ENCODE measurements at places on chromosomes 12 and 14. TPM values are rescaled to one million over a fixed set of nuclear protein-coding genes. Genes with fewer than 3 reads are reported as not detected.

The MRPL51 gene
- total RNA-seq = 80.2 TPM

The DIO3 gene
- 6.9 TPM for total RNA-seq

The OR4K5 gene
- total RNA-seq = not detected

The PLA2G1B gene
- total RNA-seq = not detected

The GRIP1 gene
- 19.5 TPM for total RNA-seq

The B4GALNT3 gene
- 16.3 TPM for total RNA-seq

The LRCOL1 gene
- total RNA-seq = 0.68 TPM

The MYL6 gene
- total RNA-seq = 1,587 TPM

The EGLN3 gene
- 6.8 TPM for total RNA-seq

The MMP19 gene
- 0.46 TPM for total RNA-seq

The CSRP2 gene
- total RNA-seq = 98.6 TPM

The GDF3 gene
- total RNA-seq = not detected

The P2RX7 gene
- total RNA-seq = 1.4 TPM

The NGB gene
- total RNA-seq = 0.91 TPM

The PLEK2 gene
- 8.1 TPM for total RNA-seq

The TAC3 gene
- not detected for total RNA-seq

The RNASE4 gene
- total RNA-seq = 71.6 TPM

The CIDEB gene
- total RNA-seq = 17.8 TPM

The SPIC gene
- total RNA-seq = not detected

The KLRG1 gene
- total RNA-seq = 0.36 TPM

The FZD10 gene
- 1.5 TPM for total RNA-seq

The NAB2 gene
- total RNA-seq = 19.0 TPM

The PTPN21 gene
- total RNA-seq = 47.8 TPM

The BAZ2A gene
- 48.7 TPM for total RNA-seq

The SLC5A8 gene
- 5.6 TPM for total RNA-seq

The ANP32D gene
- total RNA-seq = not detected

The RTL1 gene
- not detected for total RNA-seq

The IL31 gene
- not detected for total RNA-seq

The TSPAN11 gene
- total RNA-seq = 4.1 TPM

The KCNJ8 gene
- total RNA-seq = 9.2 TPM

The DPF3 gene
- not detected for total RNA-seq

The USP30 gene
- total RNA-seq = 30.1 TPM

The USP5 gene
- total RNA-seq = 58.3 TPM

The PLEKHH1 gene
- 57.9 TPM for total RNA-seq

The MIA2 gene
- total RNA-seq = 28.7 TPM

The PKP2 gene
- 28.0 TPM for total RNA-seq

The TAS2R46 gene
- total RNA-seq = 2.0 TPM

The LALBA gene
- total RNA-seq = not detected

The TEP1 gene
- total RNA-seq = 25.8 TPM

The CMA1 gene
- total RNA-seq = not detected

The MGP gene
- 388 TPM for total RNA-seq

The AMDHD1 gene
- 2.2 TPM for total RNA-seq

The OR4E2 gene
- not detected for total RNA-seq

The SOS2 gene
- total RNA-seq = 22.6 TPM

The RPL10L gene
- 7.8 TPM for total RNA-seq

Measured in prostate gland (tissue), 2 donors.